ENCODE measurements at places on chromosomes 7 and 10. TPM values are rescaled to one million over a fixed set of nuclear protein-coding genes. Genes with fewer than 3 reads are reported as not detected.
A peak's percentile ranks its signal among the peaks of the same experiment; 100 is the strongest.

- DNase-seq = peak; percentile 22
Observed at GRCh38 chr10:119422682-119423509, 119.6 kb downstream of the RGS10 start.

DNA sequence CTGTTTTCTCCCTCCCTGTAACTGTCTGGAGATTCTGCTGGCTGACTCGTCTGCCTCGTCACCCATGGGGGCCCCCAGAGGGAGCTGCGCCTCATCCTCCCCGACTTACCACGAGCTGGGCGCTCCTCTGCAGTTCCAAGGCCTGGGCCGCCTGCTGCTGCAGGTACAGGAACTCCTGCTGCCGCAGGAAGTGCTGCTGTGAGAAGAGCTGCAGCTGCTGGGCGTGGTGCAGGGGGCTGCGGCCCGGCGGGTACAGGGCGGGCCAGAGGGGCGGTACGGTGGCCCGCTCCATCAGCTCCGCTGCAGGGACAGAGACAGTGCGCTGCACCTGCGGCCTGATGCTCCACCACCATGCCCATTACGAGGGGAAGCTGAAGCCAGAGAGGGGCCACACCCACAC is 47.7 kb downstream of the TNRC18 start:
- no peak for DNase-seq

- peak; percentile 77 for DNase-seq
Observed at GRCh38 chr7:149147752-149148653, 750 bp downstream of the ZNF398 start.

Gene TECPR1
- total RNA-seq = 16.1 TPM

DNA sequence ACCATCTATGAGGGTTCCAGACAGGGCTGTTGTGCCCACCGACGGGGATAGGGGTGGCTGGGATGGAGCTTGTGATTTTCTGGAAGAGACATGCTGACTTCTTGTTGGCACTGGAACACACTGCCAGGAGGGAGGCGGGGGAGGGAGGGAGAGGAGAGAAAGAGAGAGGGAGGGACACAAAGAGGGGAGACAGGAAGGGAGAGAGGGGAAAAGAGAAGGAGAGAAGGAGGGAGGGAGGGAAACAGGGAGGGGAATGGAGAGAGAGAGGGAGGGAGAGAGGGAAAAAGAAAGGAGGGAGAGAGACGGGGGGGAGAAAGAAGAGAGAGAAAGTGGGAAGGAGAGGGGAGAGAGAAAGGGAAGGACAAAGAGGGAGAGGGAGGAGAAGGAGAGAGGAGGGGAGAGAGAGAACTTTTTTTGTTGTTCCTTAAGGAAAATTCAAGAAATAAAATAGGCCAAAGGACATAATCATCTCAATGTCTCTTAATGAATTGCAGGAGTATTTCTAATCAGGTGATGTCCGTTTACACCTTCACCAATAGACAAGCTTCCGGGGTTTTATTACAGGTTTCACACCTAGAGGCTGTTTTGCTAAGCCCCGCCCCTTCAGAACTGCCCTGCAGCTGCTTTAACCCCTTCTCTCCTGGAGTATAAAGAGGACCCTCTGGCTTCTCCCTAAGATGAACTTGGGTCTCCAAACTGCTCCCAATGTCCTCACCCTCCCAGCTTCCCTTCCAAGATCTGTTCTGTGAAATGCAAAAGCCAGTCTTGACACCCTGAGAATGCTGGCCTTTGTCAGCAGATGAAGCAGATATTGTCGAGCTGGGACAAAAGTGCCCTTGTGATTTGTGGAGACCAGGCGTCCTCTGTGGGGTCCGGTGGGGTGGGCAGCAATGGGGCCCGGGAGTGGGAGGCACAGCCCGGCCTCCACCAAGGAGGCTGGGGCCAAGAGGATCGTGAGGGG is 82.0 kb upstream of the GTF2IRD1 start:
- DNase-seq = no peak

DNA sequence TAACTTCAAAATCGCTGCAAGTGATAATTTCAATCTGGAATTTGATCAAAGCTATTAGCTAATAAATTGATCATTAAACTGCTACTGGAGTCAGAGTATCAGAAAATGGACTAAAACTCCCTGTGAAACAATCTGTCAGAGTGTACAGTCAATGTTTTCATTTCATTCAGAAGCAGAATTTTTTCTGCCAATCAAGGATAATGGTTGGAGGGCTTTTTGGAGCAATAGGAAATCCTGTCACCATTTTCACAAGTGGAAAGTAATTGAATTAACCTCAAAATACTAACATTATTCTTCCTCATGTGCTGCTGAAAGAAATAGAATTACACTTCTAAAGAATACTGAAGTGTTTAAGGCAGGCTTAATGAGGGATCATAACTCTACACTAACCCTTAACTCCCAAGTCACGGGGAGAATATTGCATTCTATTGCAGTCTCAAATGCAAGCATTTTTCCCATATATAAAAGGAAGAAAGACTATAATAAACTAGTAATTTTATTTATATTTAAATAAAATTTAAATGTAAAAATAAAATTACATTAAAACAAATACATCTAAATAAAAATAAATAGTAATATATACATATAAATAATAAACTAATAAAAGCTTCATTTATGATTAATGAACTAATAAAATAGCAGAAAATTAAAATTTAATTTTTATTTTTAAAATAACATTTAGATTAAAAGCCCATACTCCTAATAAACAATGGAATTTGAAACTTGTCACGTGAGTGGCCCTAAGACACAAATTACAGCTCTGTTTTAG is 67.1 kb downstream of the SEMA3E start:
- no peak for DNase-seq

- DNase-seq = no peak
Observed at GRCh38 chr7:13181216-13181615, 493.8 kb downstream of the ARL4A start.

DNA sequence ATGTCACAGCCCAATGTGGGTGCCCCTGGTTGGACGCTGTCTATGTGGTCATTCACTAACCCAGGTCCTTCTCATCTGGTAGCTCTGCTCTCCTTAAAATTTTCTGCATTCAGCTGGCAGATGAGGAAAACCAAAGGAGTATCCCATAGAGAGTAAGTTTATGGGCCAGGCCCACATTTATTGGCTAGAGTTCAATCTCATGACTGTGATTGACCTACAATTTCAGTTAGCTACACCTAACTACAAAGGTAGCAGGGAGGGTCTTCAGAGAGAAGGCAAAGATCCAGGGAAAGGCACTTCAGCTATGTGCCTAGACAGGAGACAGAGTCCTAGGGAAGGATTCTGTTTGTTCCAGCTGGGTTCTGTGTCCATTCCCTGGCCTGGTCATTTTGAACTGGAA is 23.7 kb upstream of the PPIF start:
- DNase-seq = no peak

Gene ZNF789
- 3.4 TPM for total RNA-seq

DNA sequence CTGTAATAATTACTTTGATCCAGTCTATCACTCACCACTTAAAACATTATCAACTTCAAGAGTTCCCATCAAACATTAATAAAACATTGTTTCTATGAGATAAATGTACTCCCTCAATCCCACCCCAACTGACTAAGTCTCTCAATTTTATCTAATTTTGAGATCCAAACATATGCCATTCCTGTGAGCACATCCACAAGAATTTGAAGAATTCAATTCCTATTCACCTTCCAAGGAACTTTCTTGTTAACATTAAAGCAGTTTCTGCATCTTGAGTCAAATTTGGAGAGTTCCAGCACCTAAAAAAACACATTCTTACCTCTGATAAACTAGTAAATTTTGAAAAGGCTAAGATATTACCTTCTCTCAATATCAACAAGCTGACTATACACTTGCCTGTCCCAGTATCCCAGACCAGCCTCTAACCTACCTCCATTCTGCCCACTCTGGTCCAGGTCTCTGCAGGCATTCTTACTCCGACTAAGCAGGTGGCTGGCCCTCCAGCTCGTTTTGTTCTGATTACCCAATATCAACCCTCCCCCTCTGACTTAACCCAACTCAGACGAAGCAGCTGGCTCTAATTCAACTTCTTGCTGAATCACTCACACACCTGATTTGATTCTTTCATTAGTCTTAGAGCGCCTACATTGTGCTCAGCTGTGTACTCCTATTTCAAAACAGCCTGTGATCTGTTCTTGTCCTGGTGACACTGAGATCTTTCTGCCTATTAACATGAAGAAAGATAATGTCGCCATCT is 275.2 kb downstream of the IPMK start:
- DNase-seq = no peak

DNA sequence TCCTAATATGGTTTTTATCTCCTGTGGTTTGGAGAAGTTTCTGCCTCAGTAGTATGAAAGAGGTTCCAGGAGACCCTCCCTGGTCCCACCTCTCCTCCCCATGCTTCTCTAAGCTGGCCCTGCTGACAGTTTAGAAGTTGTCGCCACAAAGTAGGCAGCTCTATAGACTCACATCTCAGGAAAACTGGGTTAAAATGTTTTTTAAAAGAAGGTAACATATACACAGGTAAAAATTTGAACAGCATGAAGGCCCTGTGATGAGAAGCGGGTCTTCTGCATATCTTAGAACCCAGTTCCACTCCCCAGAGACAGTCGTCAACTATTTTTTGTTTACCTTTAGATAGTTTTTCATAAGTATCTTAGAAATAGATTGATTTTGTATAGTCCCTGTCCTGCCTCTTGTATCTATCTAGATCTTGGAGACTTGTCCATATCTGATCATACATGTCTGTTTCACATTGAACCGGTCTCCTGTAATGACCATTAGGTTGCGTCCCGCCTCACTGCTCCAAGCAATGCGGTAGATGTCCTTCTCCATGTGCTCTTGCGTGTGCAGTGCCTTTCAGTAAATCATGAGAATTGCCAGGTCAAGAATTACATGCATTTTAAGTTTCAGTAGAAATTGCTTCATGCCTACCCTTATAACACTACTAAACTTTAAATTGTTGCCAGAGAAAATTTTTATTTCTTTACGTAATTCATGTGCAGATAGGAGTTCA is 2.2 kb downstream of the DUSP5 start:
- no peak for DNase-seq

DNA sequence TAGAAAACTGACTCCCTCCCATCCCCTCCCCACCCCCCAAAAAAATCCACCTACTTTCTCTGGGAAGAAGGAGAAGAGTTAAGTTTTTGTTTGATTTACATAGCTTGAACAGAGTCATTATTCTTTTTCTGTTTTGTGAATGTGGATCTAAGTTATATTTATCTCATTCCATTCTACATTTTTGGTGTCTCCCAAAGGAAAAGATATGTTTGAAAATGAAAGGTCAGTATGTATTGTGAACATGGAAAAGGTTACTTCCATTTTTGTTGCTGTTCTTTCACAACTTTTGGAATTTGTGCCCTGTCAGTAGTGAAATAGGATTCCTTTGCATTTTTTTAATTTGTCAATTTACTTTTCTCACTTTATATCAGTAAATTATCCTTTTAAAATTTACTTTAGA is 547.9 kb downstream of the SUGCT start:
- DNase-seq = no peak

DNA sequence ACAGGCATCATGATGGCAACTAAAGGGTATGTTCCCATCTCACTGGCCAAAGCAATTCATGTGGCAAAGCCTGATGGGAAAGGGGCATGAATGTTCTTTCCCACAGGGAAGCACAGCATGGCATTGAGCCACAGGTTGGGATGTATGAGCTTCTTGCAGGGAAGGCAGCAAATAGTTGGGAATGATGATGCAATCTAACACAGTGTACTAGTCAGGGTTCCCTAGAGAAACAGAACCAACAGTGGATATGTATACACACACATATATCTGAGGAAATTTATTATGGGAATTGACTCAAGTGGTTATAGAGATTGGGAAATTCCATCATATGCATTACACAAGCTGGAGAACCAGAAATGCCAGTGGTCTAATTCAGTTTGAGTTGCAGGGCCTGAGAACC is 253.6 kb upstream of the NPVF start:
- DNase-seq = no peak

Gene ZNF425
- 0.38 TPM for total RNA-seq

DNA sequence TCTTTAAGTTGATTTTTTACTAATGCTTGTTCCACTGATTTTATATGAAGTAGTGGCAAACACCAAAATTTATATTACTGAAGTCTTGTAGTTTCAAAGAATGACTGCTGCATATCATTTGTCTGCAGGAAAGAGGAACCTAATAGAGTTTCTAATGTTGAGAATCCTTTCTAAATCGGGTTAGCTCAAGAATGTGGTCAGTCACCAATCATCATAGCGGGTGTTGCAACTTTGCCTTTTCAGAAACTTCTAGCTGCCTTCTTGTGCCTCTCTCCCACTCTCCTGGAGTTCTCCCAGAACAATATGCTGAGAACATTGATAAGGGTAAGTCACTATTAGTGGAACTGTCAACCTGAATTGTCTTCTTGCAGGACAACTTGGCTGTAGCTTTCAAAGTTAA is 524.8 kb upstream of the SORCS1 start:
- no peak for DNase-seq

GRCh38 chr10:130046591-130046990 is 64.0 kb downstream of the C10orf143 start:
- DNase-seq = no peak

GRCh38 chr10:63977329-63977923 is 456.2 kb downstream of the REEP3 start:
- DNase-seq = no peak

- DNase-seq = no peak
Observed at GRCh38 chr10:125700355-125700911, 17.5 kb upstream of the TEX36 start.

Gene RBP4
- total RNA-seq = 4.9 TPM

- DNase-seq = no peak
Observed at GRCh38 chr10:97889461-97890265, 40.0 kb downstream of the GOLGA7B start.

DNA sequence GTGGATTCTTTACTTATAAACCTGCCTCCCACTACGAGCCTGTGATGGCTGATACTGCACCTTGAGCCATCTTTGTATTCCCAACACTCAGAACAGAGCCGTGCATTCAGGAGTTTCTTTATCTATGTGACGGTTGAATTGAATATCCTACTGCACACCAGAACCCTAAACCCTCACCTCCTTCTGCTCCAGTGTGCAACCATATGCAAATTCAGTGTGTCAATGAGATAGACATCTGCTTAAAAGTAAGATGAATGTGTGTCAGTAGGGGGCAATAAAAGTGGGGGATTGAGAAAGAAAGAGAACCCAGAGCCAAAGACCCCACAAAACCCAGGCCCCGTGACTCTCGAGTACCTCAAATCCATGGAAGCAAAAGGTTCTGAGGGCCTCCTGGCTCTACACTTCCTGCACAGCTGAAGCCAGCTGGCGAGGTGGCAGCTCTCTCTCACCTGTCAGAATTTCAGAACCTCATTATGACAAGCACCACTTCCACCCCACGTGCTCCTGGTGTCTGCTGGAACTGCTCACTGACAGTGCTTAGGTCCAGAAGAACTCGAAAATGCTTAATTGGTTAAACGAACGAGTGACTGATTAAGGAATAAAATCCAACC is 143.3 kb upstream of the GPR26 start:
- no peak for DNase-seq

Measured in Right ventricle myocardium superior (tissue), 1 donor.